ENCODE measurements at places on chromosomes 7 and 10. TPM values are rescaled to one million over a fixed set of nuclear protein-coding genes. Genes with fewer than 3 reads are reported as not detected.

Gene BBIP1
- 19.0 TPM for total RNA-seq

Gene ANKRD22
- total RNA-seq = not detected

Gene LEP
- total RNA-seq = 2.7 TPM

Gene ZNF365
- not detected for total RNA-seq

Data from Right ventricle myocardium inferior (tissue), 1 donor.